Upper lobe of right lung (tissue), 1 donor: ENCODE measurements at places on chromosomes 13 and 19. TPM values are rescaled to one million over a fixed set of nuclear protein-coding genes. Genes with fewer than 3 reads are reported as not detected.

- DNase-seq = no peak
Observed at GRCh38 chr13:71773531-71773930, 93.5 kb downstream of the DACH1 start.

- DNase-seq = no peak
Observed at GRCh38 chr13:71300602-71301001, 566.4 kb downstream of the DACH1 start.

NANOS3 gene
- total RNA-seq = not detected

GRCh38 chr19:10815007-10815536 lies 20.9 kb downstream of the TMED1 start:
- no peak for DNase-seq
